ENCODE measurements at places on chromosomes 6 and 20.

- DNase-seq: no peak
Observed at GRCh38 chr6:3423439-3424184, 33.2 kb downstream of the SLC22A23 start.

- no peak for DNase-seq
Observed at GRCh38 chr6:118744261-118744941, 93.0 kb upstream of the CEP85L start.

DNA sequence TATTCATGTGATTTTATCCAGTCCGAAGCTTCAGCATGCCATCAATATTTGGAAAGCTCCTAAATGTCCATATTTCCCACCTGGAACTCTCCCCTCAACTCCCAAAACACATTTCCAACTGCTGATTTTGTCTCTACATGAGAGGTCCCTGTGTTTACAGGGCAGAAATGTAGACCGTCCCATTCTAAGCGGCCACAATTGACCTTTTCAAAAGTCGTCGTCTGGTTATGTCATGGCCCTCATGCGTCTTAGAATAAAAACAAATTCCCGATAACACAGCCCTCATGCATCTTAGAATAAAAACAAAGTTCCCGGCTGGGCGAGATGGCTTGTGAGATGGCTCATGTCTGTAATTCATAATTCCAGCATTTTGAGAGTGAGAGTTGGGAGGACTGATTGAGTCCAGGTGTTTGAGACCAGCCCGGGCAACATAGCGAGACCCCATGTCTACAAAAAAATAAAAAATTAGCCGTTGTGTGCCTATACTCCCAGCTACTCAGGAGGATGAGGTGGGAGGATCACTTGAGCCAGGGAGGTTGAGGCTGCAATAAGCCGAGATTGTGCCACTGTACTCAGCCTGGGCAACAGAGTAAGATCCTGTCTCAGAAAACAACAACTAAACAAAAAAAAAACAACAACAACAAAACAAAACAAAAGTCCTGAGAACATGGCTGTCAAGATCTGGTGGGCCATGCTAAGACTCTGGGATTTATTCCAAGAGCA lies 6.4 kb upstream of the ZNF217 start:
- DNase-seq: no peak

GRCh38 chr6:75279418-75279817 lies 5.2 kb downstream of the TMEM30A start:
- DNase-seq: no peak

GRCh38 chr6:68134796-68135195 lies 500.3 kb upstream of the ADGRB3 start:
- no peak for DNase-seq

DNA sequence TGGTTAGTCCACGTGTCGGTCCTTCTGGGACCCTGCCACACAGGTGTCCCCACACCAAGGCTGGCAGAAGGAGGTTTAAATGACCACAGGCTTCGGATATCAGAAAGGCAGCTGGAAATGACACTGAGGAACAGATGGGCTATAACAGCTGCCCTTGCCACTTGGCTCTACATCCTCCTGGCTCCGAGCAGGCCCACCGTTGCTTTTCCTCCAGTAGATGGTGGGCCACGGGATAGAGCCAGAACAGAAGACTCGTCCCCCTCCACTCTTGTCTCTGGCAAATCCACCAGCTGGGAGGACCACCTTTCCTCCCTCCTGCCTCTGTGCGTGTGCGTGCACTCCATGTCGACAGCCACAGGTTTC lies 17.6 kb downstream of the WRNIP1 start:
- no peak for DNase-seq

GRCh38 chr6:72933233-72933632 lies 292.1 kb downstream of the KHDC1L start:
- no peak for DNase-seq

- DNase-seq: peak; percentile 62
Observed at GRCh38 chr6:159110013-159110412, 59.2 kb upstream of the FNDC1 start.

DNA sequence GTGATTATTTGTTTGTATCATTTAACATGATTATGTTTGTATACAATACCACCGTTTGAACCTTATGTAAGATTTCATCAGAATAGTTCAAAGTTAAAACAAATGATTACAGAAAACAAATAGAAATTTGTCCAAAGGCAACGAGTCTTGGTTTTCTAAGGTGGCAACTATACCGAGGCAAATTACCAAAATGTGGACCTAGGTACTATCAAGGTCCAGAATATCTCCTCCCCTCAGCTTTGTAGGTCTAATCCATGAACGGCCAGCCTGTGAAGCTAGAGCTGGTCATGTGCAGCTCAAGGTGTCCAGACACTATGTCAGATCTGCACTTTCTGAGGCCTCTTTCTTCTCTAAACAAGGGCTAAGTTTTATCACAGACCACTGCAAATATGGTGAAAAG lies 151.7 kb upstream of the BEND3 start:
- DNase-seq: no peak

- DNase-seq: peak; percentile 33
Observed at GRCh38 chr6:33008944-33009861, at the start of gene HLA-DOA. Gene HLA-DOA (minus strand): TSS chr6:33009591.

- peak; percentile 37 for DNase-seq
Observed at GRCh38 chr6:31450751-31451150, 47.2 kb upstream of the MICB start.

DNA sequence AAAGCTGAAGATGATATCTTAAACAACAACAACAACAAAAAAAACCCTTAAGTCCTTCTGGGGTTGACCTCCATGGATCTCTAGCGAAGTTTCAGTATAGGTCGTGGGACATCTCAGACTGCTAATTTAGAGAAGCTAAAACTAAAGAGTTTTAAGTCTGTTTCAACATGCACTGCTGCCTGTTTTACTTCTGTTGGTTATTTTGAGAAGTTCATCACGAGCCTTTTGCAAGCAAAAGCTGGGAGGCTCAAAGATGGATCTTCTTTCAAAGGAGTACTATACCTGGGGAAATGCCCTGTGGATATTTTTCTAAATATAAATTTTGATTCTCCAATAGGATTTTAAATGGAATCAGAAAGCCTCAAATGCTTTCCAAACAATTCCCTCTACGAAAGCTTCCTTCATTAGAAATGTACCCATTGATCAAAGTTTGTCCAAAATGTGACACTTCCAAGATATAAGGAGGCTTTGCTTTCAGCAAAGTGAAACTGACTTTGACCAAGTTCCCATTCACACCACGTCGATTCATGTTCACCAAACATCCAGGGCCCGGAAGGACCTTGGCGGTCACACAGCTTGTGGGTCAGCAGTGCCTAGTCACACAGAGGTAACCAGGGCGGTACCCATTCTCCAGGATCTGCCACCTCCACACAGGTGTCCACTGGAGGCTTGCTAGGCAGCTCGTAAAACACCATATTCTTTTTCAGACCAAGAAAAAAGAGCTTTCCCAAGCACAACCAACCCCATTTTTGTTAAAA lies 94.7 kb upstream of the QKI start:
- no peak for DNase-seq

DNA sequence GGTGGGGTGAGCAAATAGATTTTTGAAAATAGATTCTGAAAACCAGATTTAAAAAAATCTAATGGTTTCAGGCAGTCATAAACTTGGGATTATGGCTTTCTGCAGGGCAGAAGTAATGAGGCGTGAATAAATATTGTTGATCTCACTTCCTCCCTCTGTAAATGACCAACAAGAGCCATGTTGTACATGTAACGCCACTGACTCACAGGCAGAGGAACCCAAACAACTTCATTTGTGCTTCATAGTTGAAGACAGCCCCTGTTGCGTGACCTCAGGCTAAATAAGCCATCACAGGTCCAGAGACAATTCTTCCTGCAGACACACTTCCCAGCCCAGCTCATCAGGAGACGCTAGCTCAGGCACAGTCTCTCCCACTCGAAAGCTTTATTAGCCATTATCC lies 59.1 kb upstream of the F13A1 start:
- DNase-seq: peak; percentile 73

DNA sequence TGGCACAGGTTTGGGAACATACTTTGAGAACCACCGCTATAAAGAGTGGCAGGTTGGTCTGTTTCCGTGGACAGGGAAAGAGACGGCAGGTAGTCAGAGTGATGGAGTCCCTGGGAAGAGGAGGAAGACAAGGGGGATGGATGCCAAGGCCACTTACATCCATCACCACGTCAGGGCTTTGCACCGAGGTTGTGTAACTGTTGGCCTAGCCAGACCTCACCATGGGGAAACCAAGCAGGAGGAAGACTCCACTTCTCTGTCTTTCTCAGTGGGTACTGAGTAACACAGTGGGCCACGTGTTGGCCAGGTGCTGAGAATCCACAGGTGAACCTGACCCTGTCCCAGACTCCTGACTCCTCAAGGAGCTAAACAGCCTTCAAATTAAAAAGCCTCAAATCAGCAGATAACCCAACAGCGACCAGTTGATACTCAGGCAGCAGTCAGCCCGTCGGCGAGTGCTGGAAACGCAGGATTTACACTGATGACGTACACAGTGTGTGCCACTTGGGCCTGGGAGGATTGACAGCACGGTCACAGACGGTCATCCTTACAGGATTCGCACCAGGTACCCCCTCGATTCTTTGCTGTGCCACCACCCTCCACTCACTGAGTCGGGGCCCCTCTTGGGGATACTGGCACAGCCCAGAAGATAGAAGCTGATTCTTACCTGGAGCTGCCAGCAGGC lies 134.6 kb upstream of the SNX9 start:
- DNase-seq: no peak

DNA sequence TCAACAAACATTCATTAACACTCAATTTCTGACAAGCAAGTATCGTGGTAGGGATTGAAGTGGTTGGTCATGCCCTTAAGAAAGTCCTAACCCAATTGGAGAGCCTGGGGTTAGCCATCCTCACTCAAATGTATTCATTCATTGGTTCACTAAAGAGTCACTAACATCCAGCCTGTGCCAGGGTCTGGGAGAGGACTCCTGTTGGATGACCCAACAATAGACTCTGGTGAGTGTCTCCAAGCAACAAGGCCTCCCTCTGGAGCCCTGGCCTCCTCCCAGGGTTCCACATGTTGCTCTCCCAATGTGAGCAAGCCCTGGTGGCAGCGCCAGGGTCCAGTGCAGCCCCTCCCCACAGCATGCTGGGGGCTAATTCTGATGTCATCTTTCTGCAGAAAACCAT lies at the start of gene BPIFA3:
Gene BPIFA3, plus strand, starts transcription at position 301 of the 400 bp plus-strand sequence. CDS start 185 bp downstream, outside the sequence.
- no peak for DNase-seq

DNA sequence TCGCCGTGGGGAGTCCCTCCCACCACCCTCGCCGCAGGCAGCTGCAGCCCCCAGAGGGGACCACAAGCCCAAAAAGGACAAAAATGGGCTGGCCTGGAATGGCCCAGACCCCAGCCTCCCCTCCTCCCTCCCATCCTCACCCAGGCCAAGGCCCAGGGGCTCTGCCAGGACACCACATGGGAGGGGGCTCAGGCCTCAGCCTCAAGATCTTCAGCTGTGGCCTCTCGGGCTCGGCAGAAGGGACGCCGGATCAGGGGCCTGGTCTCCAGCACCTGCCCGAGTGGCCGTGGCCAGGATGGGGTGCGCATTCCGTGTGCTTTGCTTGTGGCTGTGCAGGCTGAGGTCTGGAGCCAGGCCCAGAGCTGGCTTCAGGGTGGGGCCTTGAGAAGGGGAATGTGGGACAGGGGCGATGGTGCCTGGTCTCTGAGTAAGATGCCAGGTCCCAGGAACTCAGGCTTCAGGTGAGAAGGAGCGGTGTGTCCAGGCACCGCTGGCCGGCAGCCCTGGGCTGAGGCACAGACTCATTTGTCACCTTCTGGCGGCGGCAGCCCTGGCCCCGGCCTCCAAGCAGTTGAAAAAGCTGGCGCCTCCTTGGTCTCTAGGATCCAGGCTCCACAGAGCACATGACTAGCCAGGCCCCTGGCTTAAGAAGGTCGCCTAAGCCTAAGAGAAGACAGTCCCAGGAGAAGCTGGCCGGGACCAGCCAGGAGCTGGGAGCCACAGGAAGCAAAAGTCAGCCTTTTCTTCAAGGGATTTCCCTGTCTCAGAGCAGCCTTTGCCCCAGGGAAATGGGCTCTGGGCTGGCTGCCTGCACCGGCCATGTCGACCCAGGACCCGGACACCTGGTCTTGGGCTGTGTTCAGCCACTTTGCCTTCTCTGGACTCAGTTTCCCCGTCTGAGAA lies 35.2 kb upstream of the MRGBP start:
- DNase-seq: no peak

DNA sequence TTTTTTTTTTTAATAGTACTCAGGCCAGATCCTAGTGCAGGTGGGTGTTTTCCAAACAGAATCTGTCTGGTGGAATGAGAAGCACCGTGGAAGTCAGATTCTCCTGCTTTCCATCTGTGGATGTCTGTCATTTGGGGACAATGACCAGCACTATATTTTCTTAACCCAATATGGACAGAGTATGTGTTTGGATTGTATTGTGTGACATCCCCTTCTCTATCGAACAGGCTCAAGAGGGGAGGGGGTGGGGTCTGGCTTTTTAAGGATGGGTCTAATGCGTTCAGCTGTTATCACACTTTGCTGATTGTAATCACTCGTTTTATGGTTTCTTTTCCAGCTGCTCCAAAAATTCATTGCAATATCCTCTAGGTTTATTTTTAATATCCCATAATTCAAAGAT lies 197.5 kb upstream of the CEP162 start:
- no peak for DNase-seq
